ENCODE measurements at places on chromosomes 4 and X. TPM values are rescaled to one million over a fixed set of nuclear protein-coding genes. Genes with fewer than 3 reads are reported as not detected.

Gene CUL4B
- 9.0 TPM for polyA plus RNA-seq

Gene HGFAC
- 0.35 TPM for polyA plus RNA-seq

Gene ARHGAP10
- polyA plus RNA-seq: 3.2 TPM

Gene BEND2
- polyA plus RNA-seq: not detected

Gene PCDH18
- polyA plus RNA-seq: 26.8 TPM

Gene SPANXA1
- polyA plus RNA-seq: not detected

Gene GLUD2
- 0.08 TPM for polyA plus RNA-seq
